ENCODE measurements at places on chromosomes 2 and 18.

GRCh38 chr2:12685145-12685544 is 31.6 kb upstream of the TRIB2 start:
- no peak for DNase-seq

DNA sequence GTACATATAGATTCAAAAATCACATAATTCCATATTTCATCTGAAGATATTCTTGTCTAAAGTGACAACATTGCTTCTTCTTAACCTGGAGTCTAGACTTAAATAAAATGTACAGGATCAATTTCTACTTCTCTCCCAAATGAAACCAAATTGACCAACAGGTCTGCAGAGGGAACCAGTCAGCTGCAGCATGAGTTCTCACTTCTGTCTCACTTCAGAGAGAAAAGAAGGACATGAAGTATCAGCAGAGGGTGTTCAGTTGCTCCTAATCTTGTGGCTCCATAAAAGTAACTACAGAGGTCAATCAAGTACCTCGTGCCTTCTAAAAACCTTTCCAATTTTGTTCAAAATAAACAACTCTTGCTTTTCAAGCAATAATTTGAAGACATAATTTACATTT is 47.2 kb upstream of the MAP2 start:
- no peak for DNase-seq

- DNase-seq = no peak
Observed at GRCh38 chr2:70115646-70116442, 28.6 kb downstream of the PCBP1 start.

- no peak for DNase-seq
Observed at GRCh38 chr2:71474744-71475397, 21.5 kb downstream of the DYSF start.

DNA sequence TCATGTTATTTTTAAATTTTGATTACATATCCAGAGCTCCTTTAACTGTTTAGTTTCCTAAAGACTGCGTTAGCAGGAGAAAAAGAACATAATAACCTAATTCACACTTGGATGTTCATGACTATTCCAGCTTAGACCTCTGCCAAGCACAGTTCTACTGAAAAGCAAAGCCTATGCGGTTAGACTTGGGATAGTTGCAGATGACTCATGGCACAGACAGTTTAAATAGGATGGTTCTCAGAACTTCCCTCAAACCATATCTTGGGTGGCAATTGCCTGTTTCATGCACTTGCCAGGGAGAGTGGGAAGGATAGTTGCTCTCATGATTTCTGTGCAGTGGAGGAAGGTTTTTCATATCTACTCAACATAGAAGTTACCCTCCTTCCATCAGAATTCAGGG is 149.7 kb upstream of the KLHL29 start:
- no peak for DNase-seq

GRCh38 chr18:44941516-44941915 is 260.8 kb downstream of the SETBP1 start:
- no peak for DNase-seq

- DNase-seq = no peak
Observed at GRCh38 chr18:10750191-10751035, 224.6 kb downstream of the NAPG start.

GRCh38 chr18:26928670-26929313 is 63.3 kb upstream of the AQP4 start:
- DNase-seq = no peak

GRCh38 chr2:72028996-72029395 is 118.7 kb downstream of the CYP26B1 start:
- no peak for DNase-seq

- no peak for DNase-seq
Observed at GRCh38 chr2:134818321-134818720, 20.1 kb upstream of the ACMSD start.

- DNase-seq = no peak
Observed at GRCh38 chr2:38182492-38183003, 106.6 kb upstream of the CYP1B1 start.

DNA sequence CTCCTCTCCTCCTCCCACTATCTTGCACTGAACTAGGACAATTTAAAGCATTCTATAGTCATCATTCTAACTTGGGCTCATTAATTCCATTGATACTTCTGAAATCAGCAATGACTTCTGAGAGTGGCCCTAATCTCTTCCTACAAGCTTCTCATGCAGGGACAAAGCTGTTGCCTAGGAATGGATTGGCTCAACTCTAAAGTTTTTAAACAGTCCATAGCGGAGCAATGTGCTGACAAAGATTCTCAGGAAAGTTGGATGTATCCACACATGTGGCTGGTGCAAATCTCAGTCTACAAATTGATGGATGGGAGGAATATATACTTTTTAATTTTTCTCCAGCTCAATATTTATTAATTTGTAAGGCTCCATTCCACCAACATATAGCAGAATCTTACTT is 388.9 kb downstream of the SETBP1 start:
- DNase-seq = no peak

- no peak for DNase-seq
Observed at GRCh38 chr18:56115071-56116015, 523.0 kb downstream of the TXNL1 start.

DNA sequence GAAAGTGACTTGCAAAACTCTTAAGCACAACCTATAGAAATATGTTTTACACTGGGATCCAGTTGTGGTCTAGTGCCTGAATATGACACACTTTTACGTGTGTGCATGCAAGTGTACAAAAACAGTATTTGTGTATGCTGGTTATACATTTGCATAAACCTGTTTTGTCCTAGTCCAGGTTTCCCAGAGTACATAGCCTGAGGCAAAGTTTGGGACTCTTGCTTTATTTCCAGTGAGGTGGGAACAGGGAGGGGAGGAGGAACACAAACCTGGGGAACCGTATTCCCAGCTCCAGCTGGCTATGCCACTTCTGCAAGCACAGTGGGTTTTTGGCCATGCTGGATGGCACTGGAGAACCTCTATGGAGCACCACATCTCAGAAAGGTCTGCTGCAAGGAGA is 481.1 kb upstream of the HS6ST1 start:
- DNase-seq = no peak

DNA sequence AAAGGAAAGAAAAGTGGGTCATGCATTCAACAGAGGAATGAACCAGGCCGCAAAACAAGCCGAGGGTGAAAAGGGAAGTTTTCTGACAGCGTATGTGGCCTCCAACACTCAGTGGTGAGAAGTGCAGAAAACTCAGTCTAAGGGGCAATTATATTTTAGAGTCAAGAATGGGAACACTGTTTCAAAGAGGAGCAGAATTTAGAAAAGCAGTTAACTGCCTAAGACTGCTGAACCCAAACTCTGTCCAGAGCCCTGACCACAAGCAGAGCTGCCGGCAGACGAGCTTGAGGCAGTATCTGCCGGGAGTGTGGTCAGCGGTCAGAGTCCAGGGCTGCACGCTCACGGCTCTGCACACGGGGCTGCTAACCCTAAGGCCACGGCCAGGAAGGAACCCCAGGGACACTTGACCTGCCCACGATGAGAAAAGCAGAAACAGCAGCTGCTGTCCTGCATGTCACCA is 347.0 kb upstream of the ID2 start:
- DNase-seq = no peak

DNA sequence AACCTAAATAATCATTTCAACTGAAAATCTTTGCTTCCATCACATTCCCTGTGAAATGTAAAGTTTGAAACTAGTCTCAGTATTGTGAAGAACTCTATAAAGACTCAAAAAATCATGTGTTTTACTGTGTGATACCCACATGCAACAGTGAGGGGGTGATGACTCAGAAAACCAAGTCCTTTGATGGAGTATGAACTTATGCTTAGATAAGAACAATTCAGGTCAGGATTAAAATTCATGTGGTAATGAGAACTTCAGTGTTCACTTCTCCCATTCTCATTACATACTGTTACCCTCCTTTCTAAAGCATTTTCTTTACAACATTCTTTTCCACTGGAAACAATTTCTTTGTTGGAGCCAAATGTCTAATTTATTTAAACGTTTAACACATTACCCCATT is 360.2 kb downstream of the FSIP2 start:
- DNase-seq = no peak

DNA sequence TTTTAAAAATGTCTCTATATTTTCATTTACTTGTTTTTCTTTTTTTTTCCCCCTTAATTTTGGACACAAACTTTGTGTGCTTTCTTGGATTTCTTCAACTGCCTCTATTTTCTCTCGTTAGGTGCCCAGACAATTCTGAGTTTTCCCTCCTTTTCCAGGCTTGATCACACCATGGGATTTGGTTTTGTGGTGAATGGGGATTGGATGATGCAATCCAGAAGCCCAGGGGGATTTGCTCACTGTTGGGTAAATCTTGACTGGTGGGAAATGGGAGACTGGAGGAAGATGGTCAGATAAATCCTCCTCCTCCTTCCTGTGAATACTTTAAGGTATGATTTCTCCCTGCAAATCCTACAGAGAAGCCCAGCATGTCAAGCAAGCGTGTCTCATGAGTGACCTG is 19.5 kb upstream of the PAX8 start:
- DNase-seq = no peak

GRCh38 chr2:24539258-24539657 is 48.2 kb downstream of the NCOA1 start:
- DNase-seq = no peak

DNA sequence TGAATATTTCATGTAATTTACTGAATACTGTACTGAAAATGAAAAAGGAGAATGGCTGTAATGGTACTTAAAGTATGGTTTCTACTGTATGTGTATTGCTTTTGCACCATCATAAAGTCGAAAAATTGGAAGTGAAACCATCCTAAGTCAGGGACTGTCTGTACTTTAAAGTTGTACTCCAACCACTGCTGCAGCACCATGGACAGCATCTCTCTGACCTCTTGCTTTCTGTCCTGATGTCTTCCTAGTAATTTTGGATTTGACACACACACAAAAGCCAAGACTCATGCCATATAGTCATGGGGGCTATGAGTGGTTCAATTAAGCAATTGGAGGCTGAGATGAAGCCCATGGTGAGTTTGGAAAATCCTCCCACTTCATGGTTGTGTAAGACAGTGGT is 256.3 kb upstream of the PKDCC start:
- DNase-seq = no peak

- DNase-seq = no peak
Observed at GRCh38 chr2:45084361-45085020, 75.2 kb upstream of the SIX2 start.

DNA sequence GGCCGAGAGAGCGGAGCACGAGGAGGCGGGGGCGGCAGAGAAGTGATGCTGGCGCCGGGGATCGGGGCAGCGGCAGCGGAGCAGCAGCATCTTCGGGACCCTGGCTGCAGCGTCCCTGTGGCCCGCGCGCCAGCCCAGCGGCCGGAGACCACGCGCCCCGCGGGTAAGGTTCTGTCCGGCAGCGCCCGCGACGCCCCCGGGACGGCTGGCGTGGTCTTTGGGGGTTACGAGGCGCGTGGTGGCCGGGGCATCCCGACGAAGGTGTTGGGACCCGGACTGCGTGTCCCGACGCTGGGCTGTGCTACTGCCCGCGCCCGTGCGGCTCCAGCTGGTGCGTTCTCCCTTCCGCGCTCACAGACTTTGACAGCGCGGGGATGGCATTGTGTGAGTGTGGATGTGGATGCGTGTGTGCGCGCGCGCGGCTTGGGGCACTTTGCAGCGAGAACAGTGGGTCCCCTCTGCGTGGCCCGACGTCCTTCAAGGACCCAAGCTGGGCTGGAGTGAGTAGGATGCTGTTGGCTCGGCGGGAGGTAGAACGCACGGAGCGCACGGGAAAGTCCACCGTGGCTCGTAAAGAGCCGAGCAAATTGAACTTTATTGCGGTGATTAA is 405.0 kb downstream of the XIRP2 start:
- no peak for DNase-seq

DNA sequence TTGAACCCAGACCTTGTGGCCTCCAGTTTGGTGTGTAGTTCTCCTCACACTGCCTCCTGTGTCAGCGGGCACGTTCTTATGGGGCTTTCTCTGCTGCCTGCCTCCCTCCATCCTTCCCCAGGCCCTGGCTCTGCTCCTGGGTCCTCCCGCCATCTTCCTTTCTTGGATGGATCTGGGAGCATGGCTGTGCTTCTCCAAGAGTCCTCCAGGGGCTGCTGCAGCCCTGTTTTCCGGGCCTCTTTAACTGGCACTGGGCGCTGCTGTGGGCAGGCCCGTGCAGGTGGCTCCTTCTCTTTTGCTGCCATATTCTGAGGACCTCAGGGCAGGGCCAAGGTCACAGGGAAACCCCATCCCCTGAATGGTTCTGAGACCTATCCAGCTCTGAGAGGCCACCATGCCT is 17.8 kb downstream of the THNSL2 start:
- DNase-seq = no peak

DNA sequence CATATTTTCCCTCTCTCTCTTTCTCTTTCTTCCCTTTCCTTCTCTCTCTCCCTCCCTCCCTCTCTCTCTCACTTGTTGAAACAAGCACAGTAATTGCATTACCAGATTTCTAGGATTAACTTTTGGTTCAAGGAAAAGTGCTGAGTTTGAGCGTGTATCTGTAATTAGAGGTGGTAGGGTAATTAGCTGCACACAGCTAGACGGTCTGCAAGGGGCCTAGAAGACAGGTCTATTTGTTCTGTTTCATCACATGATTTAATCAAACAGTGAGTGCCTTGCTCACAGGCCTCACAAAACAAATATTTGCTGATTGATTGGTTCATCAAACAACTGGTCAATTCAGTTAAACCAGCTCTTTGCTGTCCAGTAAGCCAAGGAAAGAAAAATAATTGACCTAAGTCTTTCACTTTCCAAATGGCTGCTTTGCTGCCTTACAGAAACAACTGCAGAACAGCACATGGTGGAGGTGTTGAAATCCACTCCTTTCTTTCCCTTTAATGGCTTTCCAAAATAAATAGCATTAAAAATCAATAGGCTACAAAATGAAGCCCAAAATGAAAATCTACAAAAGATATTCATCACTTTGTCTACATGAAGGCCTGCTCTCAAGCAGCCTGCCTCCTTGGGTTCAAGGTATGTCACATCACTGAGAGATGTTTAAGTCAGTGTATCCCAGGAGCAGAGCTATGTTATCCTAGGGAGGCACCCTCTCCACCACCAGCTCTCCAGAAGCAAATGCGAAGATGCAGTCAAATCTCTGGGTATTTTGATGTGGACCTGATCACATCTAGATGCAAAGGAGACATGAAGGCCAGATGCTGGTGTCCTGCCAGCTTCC is 264.4 kb upstream of the SIX2 start:
- no peak for DNase-seq

GRCh38 chr2:80459028-80459427 is 154.5 kb upstream of the LRRTM1 start:
- no peak for DNase-seq

- DNase-seq = no peak
Observed at GRCh38 chr18:45602926-45603325, 12.3 kb upstream of the SLC14A2 start.

All from CD4-positive, alpha-beta T cell treated with Interleukin-21 for 1 hour (primary cell).